ENCODE measurements at places on chromosomes 7 and 10.

DNA sequence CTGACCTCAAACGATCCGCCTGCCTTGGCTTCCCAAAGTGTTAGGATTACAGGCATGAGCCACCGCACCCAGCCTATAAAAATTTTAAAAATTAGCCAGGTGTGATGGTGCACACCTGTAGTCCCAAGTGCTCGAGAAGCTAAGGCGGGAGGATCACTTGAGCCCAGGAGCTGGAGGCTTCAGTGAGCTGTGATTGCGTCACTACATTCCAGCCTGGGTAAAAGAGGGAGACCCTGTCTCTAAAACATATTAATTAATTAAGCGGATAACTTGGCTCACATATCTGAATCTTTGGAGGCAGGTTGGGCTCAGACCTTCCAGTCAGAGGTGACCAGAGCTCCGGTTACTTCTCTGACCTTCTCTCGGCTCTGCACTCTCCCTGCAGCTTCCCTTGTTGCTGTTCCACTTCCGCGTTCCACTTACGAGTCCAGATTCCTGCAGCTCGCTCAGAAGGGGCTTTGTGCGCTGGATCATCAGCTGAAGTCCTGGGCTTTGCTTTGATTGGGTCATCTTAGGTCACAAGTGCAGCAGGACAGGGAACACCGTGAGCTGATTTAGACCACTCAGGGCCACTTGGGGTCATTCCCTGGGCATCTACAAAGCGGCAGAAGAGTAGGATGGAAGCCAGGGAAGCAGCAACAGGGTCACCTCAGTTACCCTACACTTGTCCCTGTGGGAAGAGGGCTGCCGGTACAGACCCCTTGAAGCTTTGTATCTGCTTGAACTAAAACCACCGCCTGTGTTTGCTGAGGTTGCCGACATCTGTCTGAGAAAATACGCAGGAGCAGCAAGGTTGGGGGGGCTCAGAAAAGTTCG is 2.0 kb upstream of the ARPC1B start:
- no peak for DNase-seq

GRCh38 chr10:100364735-100365391 is 17.8 kb downstream of the SCD start:
- no peak for DNase-seq

- no peak for DNase-seq
Observed at GRCh38 chr7:13225068-13225467, 537.6 kb downstream of the ARL4A start.

GRCh38 chr7:156640949-156641485 is 443 bp downstream of the RNF32 start:
- DNase-seq = no peak

- no peak for DNase-seq
Observed at GRCh38 chr10:89954061-89954460, 252.7 kb downstream of the KIF20B start.

DNA sequence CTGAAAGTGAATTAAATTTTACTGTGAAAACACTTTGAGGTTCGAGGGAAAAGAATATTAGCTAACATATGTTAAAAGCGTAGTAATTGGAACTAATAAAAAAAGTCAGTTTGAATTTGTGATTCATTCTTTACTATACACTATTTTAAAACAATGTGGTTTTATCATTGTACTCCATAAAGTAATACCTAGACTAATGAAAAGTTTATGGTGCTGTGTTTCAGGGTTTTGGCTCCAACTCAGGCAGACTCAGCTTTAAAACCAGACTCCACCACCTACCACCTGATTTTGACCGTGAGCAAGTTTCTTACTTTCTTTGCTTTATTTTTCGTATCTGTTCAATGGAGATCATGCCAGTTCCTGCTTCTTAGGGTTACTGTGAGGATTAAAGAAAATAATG is 9.2 kb upstream of the PRTFDC1 start:
- DNase-seq = no peak
